Esophagus squamous epithelium (tissue), 5 donors: ENCODE measurements at places on chromosomes 7 and 10.
A peak's percentile ranks its signal among the peaks of the same experiment; 100 is the strongest.

- H3K4me1 ChIP-seq, result peaks cover 35% of the 10 kb centered on the region
- H3K27me3 ChIP-seq, result no peaks in the 10 kb centered on the region
- peaks cover 4% of the 10 kb centered on the region for H3K36me3 ChIP-seq
- DNase-seq, result no peak
- peak overlapping the region; percentile 60 for H3K4me3 ChIP-seq
- peak overlapping the region; percentile 90 for H3K27ac ChIP-seq
These were observed 737 bp upstream of the NUB1 start for GRCh38 chr7:151340794-151341356.

GRCh38 chr7:103613655-103614642 lies 167.9 kb upstream of the SLC26A5 start:
- H3K4me1 ChIP-seq, result no peaks in the 10 kb centered on the region
- H3K4me3 ChIP-seq, result no peak overlapping the region
- DNase-seq, result no peak
- H3K36me3 ChIP-seq, result no peaks in the 10 kb centered on the region

GRCh38 chr7:155372782-155373358 lies 75.2 kb downstream of the INSIG1 start:
- no peak for DNase-seq
- peaks cover 55% of the 10 kb centered on the region for H3K27me3 ChIP-seq
- H3K27ac ChIP-seq, result no peak overlapping the region
- no peak overlapping the region for H3K4me3 ChIP-seq
- H3K36me3 ChIP-seq, result no peaks in the 10 kb centered on the region

GRCh38 chr10:101087965-101088364 lies 26.2 kb downstream of the KAZALD1 start:
- no peaks in the 10 kb centered on the region for H3K4me1 ChIP-seq
- no peak overlapping the region for H3K27ac ChIP-seq
- no peak for DNase-seq
- H3K36me3 ChIP-seq, result no peaks in the 10 kb centered on the region
- no peaks in the 10 kb centered on the region for H3K27me3 ChIP-seq

DNA sequence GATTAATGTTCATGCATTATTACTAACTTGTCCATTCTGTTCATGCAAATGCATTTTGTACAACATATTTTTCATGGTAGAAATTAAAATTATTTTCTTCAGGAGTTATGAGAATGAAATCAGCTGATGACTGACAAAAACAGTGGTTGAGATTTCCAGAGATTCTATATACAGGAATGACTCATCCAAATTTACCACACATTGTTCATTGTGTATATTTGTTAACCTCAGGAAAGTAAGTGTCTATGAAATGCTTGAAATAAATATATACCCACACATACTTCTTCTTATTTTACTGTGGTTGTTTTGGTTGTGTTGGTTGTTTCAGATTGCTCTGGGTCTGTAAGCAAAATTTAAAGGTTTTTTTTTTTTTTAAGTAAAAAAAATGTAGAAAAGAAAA lies 108.1 kb upstream of the SP8 start:
- H3K4me1 ChIP-seq, result no peaks in the 10 kb centered on the region
- H3K36me3 ChIP-seq, result no peaks in the 10 kb centered on the region
- H3K4me3 ChIP-seq, result no peak overlapping the region
- no peak for DNase-seq
- H3K27ac ChIP-seq, result no peak overlapping the region
- no peaks in the 10 kb centered on the region for H3K27me3 ChIP-seq

DNA sequence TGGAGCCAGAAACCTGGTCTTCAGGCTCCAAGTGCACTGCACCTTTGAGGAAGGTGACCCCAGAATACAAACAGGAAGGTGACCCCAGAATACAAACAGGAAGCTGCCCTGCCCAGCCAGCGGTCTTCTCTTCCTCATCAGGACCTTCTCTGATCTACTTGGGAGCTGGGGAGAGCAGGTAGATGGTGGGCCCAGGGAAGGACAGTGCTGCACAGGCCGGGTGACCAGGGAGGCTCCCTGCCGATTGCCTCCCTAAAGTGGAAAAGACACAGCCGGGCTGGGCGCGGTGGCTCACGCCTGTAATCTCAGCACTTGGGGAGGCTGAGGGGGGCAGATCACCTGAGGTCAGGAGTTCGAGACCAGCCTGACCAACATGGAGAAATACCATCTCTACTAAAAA lies 151.8 kb upstream of the CHST15 start:
- no peaks in the 10 kb centered on the region for H3K36me3 ChIP-seq
- H3K27me3 ChIP-seq, result no peaks in the 10 kb centered on the region
- H3K4me1 ChIP-seq, result peaks cover 12% of the 10 kb centered on the region
- no peak for DNase-seq
- H3K4me3 ChIP-seq, result no peak overlapping the region
- no peak overlapping the region for H3K27ac ChIP-seq

DNA sequence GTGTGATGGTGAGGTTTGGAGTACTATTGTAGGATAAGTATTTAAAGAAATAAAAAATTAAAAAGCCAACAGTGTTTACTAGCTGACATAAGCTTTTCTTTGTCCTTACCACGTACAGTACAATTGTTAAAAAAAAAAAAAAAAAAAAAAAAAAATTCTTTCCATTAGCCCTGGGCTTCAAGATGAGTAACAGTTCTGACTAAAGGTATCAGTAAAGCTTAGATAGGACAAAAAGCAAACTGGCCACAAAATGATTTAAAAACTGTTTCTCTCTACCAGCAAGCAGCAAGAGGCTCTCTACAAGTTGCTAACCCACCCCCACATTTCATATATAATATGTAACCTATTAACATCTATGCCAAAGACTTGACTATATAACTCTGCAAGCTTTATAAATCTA lies 17.5 kb downstream of the HYCC1 start:
- no peak overlapping the region for H3K4me3 ChIP-seq
- no peak overlapping the region for H3K27ac ChIP-seq
- DNase-seq, result no peak

DNA sequence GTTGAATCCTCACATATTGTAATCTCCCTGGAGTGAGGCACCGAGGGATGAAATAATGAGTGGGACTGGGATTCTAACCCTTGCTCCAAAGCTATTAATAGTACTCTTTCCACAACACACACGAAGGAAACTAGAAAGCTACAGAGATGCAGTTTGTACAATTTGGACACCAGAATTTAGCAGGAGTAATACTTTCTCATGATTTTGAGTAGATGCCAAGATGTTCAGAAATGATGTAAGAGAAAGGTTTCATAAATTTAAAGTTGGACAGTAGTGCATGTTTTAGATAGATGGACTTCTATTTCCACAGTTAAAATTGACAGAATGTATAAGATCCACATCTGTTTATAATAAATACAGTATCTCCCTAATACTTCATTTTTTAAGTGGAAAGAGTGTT lies 46.5 kb downstream of the PRR15 start:
- no peak overlapping the region for H3K4me3 ChIP-seq
- H3K27ac ChIP-seq, result no peak overlapping the region
- H3K4me1 ChIP-seq, result peaks cover 64% of the 10 kb centered on the region
- no peaks in the 10 kb centered on the region for H3K36me3 ChIP-seq
- DNase-seq, result no peak

DNA sequence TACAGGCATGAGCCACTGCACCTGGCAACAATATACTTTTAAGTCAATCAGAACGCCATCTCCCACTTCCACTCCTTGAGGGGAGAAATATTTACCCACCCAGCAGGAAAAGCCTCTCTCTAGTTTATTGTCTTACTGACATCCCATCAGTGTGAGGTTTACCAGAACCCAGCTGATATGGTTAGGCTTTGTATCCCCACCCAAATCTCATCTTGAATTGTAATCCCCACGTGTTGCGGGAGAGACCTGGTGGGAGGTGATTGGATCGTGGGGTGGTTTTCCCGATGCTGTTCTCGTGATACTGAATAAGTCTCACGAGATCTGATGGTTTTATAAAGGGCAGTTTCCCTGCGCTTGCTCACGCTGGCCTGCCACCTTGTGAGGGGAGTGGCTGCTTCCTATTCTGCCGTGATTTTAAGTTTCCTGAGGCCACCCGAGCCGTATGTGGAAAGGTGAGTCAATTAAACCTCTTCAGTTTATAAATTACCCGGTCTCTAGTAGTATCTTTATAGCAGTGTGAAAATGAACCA lies 37.5 kb upstream of the TPK1 start:
- no peak overlapping the region for H3K27ac ChIP-seq
- H3K4me3 ChIP-seq, result no peak overlapping the region
- no peak for DNase-seq
- H3K4me1 ChIP-seq, result no peaks in the 10 kb centered on the region

- no peak overlapping the region for H3K4me3 ChIP-seq
- H3K27ac ChIP-seq, result no peak overlapping the region
- no peak for DNase-seq
- no peaks in the 10 kb centered on the region for H3K36me3 ChIP-seq
- no peaks in the 10 kb centered on the region for H3K4me1 ChIP-seq
These were observed 1.6 kb downstream of the FRMD4A start for GRCh38 chr10:14328881-14329672.

DNA sequence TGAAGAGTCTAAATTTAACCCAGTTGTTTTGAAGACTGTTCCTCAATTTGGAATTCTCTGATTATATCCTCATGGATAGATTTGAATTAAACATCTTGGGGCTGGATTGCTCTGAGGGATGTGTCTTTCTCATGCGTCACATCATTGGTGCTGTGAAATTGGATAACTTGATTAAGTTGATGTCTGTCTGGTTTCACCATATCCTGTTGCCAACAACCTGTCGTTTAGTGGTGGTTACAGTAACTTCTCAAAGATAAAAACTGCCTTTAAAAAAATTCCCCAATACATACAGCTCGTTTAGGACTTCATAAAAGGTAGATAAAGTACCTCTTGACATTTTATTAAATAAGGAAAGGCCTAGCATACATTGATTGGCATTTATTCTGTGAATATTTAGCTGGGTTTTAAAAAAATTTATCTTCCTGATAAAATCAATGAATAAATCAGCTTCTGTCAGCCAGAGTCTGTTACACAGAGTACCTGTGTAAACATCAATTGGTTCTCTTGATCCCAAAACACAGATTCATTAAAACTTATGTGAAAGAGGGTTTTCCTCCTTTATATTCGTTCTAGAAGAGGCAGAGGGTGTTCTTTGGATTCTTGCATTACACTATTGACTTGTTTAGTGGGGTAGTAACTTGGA lies 10.5 kb downstream of the CRCP start:
- H3K27ac ChIP-seq, result peak overlapping the region; percentile 4
- H3K4me3 ChIP-seq, result no peak overlapping the region
- no peaks in the 10 kb centered on the region for H3K27me3 ChIP-seq
- peaks cover 16% of the 10 kb centered on the region for H3K36me3 ChIP-seq
- H3K4me1 ChIP-seq, result peaks cover 30% of the 10 kb centered on the region

- no peak overlapping the region for H3K27ac ChIP-seq
- H3K4me1 ChIP-seq, result peaks cover 7% of the 10 kb centered on the region
- no peaks in the 10 kb centered on the region for H3K27me3 ChIP-seq
- no peaks in the 10 kb centered on the region for H3K36me3 ChIP-seq
- DNase-seq, result no peak
These were observed 16.6 kb upstream of the TMEM236 start for GRCh38 chr10:17735166-17735941.

DNA sequence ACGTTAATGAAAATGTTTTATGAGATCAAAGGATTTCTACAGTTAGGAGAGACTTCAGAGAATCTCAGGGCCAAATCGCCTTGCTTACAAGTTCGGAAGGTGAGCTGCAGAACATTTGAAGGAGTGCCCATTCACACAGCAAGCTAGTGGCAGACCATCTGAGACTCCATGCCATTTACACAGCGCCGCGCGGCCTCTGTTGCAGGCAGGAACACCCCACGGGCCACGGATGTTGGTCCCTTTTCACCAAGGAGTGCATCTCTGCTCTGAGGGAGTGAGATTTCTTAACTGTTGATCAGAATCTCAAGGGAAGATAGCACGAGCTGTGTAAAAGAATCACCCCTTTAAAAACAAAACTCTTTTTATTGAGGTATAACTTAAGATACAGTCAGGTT lies 1.8 kb downstream of the UBE3C start:
- peak overlapping the region; percentile 97 for H3K27ac ChIP-seq
- no peaks in the 10 kb centered on the region for H3K36me3 ChIP-seq
- no peak for DNase-seq
- H3K27me3 ChIP-seq, result no peaks in the 10 kb centered on the region
- H3K4me3 ChIP-seq, result no peak overlapping the region

- no peaks in the 10 kb centered on the region for H3K27me3 ChIP-seq
- H3K27ac ChIP-seq, result no peak overlapping the region
- H3K36me3 ChIP-seq, result no peaks in the 10 kb centered on the region
- H3K4me1 ChIP-seq, result no peaks in the 10 kb centered on the region
- DNase-seq, result no peak
These were observed 11.9 kb upstream of the COL1A2 start for GRCh38 chr7:94382746-94383145.

- no peak overlapping the region for H3K4me3 ChIP-seq
- no peaks in the 10 kb centered on the region for H3K36me3 ChIP-seq
- no peaks in the 10 kb centered on the region for H3K4me1 ChIP-seq
- H3K27ac ChIP-seq, result no peak overlapping the region
- no peak for DNase-seq
These were observed 495.6 kb downstream of the RPS24 start for GRCh38 chr10:78529262-78529661.

- H3K4me1 ChIP-seq, result peaks cover 2% of the 10 kb centered on the region
- no peak overlapping the region for H3K4me3 ChIP-seq
- H3K36me3 ChIP-seq, result no peaks in the 10 kb centered on the region
- H3K27ac ChIP-seq, result no peak overlapping the region
- H3K27me3 ChIP-seq, result no peaks in the 10 kb centered on the region
- no peak for DNase-seq
These were observed 7.9 kb downstream of the RPA3 start for GRCh38 chr7:7710469-7710868.

GRCh38 chr7:37432281-37432920 lies 16.3 kb downstream of the ELMO1 start:
- no peaks in the 10 kb centered on the region for H3K4me1 ChIP-seq
- H3K36me3 ChIP-seq, result no peaks in the 10 kb centered on the region
- no peak overlapping the region for H3K27ac ChIP-seq
- H3K27me3 ChIP-seq, result no peaks in the 10 kb centered on the region

DNA sequence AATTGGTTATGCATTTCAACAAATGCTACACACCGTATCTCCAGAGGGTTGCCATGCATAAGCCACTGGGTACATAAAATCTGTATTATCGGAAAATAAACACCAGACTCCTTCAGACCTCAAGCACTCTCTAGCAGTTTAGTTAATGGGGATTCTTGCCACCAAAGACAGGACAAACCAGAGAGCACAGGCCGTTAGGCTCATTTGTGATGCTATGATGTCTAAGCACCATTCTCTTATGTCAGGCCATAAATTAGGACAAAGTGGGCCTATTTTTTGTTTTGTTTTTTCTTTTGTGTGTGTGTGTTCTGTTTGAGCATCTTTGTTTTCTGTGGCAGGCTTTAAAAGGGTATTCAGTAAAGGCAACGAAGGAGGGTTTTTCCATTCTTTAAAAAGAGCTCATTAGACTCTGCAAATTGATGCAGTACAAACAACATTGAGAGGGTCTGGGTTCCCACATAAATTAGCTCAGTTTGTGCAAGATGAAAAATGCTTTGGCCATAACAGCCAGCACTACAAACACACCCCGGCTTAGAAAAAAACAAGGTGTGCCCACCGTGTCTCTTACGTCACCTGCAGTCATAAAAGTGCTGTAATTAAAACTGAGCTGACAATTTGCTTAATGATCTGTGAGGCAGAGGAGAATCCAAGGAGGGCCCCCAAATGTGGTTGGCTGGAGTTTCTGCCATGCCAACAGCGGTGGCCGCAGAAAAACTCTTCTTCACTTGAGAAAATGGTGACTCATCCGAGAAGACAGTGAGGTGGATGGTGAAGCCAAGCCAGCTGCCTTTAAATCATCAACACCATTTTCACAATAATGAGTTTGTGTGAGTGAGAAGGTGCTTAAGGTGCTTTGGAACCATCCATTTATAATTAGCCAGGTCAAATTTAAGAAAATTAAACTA lies 297.9 kb downstream of the GATA3 start:
- H3K4me1 ChIP-seq, result no peaks in the 10 kb centered on the region
- no peak overlapping the region for H3K27ac ChIP-seq
- peaks cover 30% of the 10 kb centered on the region for H3K27me3 ChIP-seq
- H3K4me3 ChIP-seq, result no peak overlapping the region
